Cardiac muscle cell (in vitro differentiated cells and primary cell): ENCODE measurements at places on chromosomes 3 and 15. TPM values are rescaled to one million over a fixed set of nuclear protein-coding genes. Genes with fewer than 3 reads are reported as not detected.
A peak's percentile ranks its signal among the peaks of the same experiment; 100 is the strongest.

Gene IL17RC
- total RNA-seq = 33.7 and 49.2 TPM in 2 replicates

Gene GNAT1
- total RNA-seq = not detected in 2 replicates

Gene TM4SF4
- not detected in 2 replicates for total RNA-seq

DNA sequence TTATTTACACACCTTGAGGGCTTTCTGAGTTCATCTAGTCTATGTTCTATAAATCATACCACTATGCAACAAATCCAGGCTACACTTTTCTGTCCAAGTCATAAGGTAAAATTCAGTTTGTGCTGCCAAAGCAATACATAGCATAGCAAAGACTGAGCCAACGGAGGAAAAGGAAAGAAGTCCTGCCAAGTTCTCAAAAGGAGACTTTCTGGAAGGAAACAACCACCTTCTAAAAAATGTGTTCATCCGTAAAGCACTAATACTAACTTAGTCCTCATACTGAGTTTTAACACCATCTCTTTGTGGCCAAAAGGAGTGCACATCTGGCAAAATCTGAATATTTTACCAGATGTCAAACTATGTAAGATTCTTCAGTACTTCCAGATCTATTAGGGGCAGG lies 620.2 kb downstream of the RBMS3 start:
- no peaks in the 10 kb centered on the region for H3K27me3 ChIP-seq
- no peak overlapping the region for H3K27ac ChIP-seq
- DNase-seq = peak; percentile 48
- H3K4me3 ChIP-seq = no peak overlapping the region
- peaks cover 5% of the 10 kb centered on the region for H3K4me1 ChIP-seq

GRCh38 chr3:18982920-18983319 lies 165.4 kb upstream of the KCNH8 start:
- H3K36me3 ChIP-seq = no peaks in the 10 kb centered on the region
- H3K27me3 ChIP-seq = no peaks in the 10 kb centered on the region
- DNase-seq = no peak
- H3K27ac ChIP-seq = no peak overlapping the region
- no peak overlapping the region for H3K4me3 ChIP-seq
- H3K4me1 ChIP-seq = no peaks in the 10 kb centered on the region

GRCh38 chr15:48581219-48581618 lies 64.3 kb downstream of the FBN1 start:
- peak; percentile 43 for DNase-seq
- no peak overlapping the region for H3K27ac ChIP-seq
- no peak overlapping the region for H3K4me3 ChIP-seq
- no peaks in the 10 kb centered on the region for H3K36me3 ChIP-seq

- no peaks in the 10 kb centered on the region for H3K27me3 ChIP-seq
- H3K4me1 ChIP-seq = no peaks in the 10 kb centered on the region
- DNase-seq = no peak
- H3K36me3 ChIP-seq = no peaks in the 10 kb centered on the region
- H3K27ac ChIP-seq = no peak overlapping the region
Measured at GRCh38 chr3:157280786-157281185, 120.8 kb upstream of the CCNL1 start.

DNA sequence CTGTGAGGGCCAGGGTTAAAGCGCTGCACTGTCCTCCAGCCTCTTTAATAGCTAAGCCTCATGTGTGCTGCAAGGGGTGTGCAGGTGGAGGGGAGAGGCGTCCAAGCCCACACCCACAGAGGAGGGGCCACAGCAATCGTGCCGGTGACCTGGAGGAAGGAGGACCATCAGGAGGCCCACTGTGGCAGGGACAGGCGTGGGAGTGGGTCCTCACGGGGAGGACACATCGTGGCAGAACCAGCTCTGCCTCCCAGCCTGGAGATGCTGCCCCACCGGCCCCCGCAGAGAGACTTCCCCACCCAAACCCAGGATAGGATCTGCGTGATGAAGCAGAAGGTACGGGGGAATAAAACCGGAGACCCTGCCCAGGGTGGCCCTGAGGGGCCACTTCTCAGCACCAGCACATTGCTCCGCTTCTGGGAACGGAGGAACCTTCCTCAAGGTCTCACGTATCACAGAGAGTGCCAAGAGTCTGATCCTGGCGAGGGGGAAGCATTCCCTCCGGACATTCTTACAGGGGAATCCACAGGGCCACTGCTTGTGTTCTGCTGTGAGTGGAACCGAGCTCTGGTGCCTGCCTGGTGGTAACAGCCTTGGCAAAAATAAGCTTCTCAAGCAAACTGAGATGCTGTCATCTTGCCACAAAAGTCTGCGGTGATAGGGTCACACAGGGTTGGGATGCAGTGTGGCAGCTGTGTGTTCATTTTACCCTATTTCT lies 199.8 kb downstream of the XXYLT1 start:
- H3K4me1 ChIP-seq = no peaks in the 10 kb centered on the region
- no peaks in the 10 kb centered on the region for H3K36me3 ChIP-seq
- no peak overlapping the region for H3K4me3 ChIP-seq
- no peaks in the 10 kb centered on the region for H3K27me3 ChIP-seq

DNA sequence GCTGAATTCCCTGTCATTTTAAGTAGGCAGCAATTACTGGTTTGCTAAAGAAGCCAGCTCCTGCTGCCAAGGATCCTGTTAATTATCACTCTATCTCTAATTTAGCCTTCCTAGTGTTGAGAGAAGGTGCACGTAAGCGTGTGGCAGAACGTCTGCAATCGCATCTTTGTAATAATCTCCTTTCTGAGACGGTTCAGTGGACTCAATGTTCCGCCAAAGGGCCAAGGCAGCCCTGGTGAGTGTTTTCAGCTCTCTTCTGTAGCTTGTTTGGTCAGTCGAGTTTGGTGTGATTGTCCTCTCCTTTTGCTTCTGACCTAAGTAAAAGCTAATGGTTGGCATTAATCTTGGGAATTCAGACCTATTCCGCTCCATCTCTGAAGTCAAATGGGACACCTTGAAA lies 24.2 kb downstream of the MITF start:
- H3K27ac ChIP-seq = peak overlapping the region; percentile 27
- peaks cover 43% of the 10 kb centered on the region for H3K4me1 ChIP-seq
- DNase-seq = no peak
- H3K27me3 ChIP-seq = no peaks in the 10 kb centered on the region

GRCh38 chr15:92839696-92840095 lies 60.4 kb upstream of the CHD2 start:
- H3K36me3 ChIP-seq = no peaks in the 10 kb centered on the region
- no peak overlapping the region for H3K27ac ChIP-seq
- no peaks in the 10 kb centered on the region for H3K27me3 ChIP-seq
- no peak overlapping the region for H3K4me3 ChIP-seq

DNA sequence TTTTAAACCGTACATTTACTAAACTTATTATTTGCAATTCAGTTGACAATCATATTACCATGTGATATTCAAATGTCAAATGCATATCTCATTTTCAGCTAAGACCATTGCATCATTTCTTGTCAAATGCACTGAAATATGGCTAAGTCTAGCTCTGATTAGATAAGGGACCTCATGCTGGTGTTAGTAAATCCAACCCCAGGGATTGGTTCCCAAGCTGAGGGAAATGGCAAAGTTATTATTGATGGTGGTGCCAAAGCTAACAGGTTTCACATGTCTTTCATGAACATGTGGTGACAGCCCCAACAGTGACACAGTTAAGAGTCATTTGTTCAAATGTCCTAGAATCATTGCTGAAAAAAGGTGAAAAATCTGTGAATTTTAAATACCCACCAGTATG lies 641.1 kb downstream of the MECOM start:
- no peaks in the 10 kb centered on the region for H3K36me3 ChIP-seq
- DNase-seq = no peak
- no peak overlapping the region for H3K27ac ChIP-seq
- no peaks in the 10 kb centered on the region for H3K27me3 ChIP-seq

GRCh38 chr15:39801641-39802309 lies 19.1 kb upstream of the FSIP1 start:
- no peak overlapping the region for H3K4me3 ChIP-seq
- DNase-seq = peak; percentile 28
- no peak overlapping the region for H3K27ac ChIP-seq

DNA sequence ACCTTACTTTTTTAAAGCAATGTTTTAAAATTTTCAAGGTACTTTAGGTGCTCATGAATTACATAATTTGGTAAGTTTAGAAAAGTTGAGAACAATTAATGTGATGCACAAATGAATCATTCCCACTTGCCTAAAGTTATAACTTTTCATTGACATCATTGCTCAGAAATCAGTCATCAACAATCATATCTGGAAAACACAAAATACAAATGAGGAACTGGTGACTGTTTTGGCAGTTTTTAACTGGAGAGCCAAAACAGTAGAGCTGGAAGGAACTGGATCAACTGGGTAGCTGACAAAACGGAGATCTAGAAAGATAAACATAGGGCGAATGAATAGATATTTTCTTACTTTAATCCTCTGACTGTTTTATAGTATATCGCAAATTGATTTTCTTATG lies 767.1 kb downstream of the IGSF11 start:
- H3K4me1 ChIP-seq = no peaks in the 10 kb centered on the region
- no peaks in the 10 kb centered on the region for H3K27me3 ChIP-seq
- H3K36me3 ChIP-seq = no peaks in the 10 kb centered on the region
- DNase-seq = no peak

DNA sequence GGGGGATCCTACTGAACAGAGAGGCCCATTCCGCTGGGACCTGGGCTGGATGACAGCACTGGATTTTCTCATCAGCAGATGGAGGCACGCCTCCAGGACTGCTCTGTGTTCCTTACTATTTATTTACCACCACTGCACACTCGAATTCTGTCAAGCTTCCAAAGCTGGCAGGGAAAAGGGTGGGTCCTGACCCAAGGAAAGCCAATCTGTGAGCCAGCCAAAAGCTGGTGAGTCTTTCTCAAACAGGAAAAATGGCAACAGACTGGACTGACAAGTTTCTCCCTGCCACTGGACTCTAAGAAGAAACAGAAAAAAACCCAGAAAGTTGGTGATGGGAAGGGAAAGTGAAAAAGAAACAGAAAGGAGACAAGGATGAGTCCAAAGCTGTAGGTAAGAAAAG lies 37.8 kb downstream of the CD47 start:
- no peak overlapping the region for H3K4me3 ChIP-seq
- no peak for DNase-seq
- H3K36me3 ChIP-seq = no peaks in the 10 kb centered on the region
